ENCODE measurements at places on chromosomes 4 and X.

DNA sequence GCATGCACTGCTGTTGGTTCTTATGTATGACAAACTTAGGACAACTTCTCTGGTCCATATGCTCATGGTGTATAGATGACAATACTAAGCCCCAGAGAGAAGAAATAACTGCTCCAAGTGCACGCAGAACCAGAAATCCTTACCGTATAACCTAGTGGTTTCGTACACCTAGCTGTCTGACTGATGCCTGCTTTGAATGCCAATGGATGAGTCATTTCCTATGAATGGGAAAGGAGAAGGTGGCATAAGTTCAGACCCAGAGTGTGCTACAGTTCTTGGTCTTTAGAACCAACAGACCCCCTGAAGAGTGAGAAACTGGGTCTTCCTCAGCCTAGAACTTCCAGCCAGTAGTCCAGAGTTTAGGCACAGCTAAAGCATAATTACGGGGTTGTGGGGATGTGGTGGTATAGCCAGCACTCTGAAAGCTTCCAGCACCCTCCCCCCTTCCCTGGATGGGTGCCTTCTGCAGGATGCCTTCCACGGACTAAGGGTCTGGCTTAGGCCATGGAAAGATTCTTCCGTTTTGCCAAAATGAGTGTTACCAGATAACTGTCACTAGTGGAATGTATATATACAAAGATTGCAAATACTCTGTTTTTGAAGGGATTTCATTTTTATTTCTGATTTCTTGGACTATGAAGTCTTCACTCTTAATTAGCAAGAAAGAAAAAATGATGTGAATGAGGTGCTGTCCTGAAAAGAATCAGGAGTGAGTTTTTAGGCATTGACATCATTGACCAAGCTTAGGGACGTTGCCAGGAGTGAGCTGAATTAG lies 84.6 kb upstream of the PACRGL start:
- no peak for DNase-seq

GRCh38 chrX:103279624-103280023 lies 3.1 kb upstream of the TCEAL5 start:
- no peak for DNase-seq

GRCh38 chr4:123418351-123418931 lies 21.8 kb downstream of the SPRY1 start:
- DNase-seq, result peak; percentile 27

GRCh38 chr4:106334741-106335470 lies 18.6 kb downstream of the AIMP1 start:
- DNase-seq, result no peak

- DNase-seq, result no peak
These were observed 230.2 kb upstream of the STK26 start for GRCh38 chrX:131792789-131793462.

DNA sequence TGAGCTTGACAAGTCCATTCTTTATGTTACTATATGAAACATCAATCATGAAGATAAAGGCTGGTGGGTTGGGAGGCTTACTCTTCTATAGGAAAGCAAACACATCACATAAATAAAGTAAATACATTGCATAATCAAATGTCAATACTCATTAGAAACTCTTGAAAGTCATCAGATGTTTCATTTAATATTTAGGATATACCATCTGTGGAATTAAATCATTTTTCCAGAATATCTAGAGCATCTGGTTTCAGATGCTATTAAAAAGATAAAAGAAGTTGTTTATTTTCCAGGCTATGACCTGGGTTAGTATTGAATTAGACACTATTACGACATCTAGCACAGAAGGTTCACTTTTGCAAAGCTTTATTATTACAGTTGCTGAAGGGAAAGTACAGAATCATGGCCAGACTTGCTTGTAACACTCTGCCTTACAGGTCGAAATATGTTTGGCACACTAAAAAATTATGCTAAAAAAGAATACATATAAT lies 72.6 kb downstream of the METTL14 start:
- no peak for DNase-seq

- DNase-seq, result no peak
These were observed 46.8 kb downstream of the WDR44 start for GRCh38 chrX:118392716-118393115.

Data from NCI-H2081 treated with DMSO at 0.1 percent for 48 hours (cell line).